ENCODE measurements at places on chromosomes 6 and 20.

DNA sequence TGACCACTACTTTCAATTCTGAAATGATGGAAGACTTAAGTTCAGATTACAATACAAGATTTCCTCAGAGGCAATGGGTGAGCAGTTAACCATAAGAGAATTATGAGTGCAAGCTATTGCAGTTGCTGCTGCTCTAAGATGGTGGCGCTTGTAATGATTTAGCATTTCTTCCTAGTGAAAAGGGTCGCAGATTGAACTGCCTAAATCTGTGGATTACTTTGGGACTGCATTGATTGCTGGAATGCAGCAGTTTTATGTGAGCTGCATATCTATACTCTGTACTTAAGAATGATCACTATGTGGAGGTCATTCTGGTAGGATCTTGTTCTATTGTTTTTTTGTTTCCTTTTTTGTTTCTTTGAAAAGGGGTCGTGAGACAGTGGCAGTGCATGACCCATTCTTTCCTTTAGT, 5.3 kb downstream of the SCAF8 start:
- no peak for DNase-seq

- DNase-seq, result no peak
Measured at GRCh38 chr20:58192567-58192966, 35.9 kb downstream of the ANKRD60 start.

DNA sequence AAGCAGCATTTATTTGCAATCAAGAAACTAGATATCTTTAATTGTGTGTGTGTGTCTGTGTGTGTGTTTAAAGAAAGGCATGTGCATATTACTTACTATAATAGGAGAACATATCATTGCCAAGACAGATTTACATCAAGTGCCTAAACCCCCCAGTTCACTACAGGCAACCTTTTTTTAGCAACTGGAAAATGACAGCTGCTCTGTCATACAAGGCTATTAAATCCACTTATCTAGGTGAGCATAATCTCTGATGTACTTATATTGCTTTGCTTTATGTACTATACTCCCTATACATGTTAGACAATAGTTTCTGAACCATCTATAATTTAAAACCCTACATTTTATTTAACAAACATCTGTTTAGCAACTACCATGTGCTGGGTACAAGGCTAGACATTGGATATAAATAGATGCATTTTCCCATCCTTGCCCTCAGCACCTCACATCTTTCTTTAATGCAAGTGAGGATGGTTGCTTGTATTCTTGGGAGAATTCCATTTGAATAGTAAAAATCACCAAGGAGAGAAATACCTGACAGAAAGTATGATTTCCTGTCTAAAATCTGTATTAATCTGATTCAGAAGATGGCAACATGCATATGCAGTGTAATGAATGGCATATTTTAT, 398.3 kb downstream of the LAMA2 start:
- no peak for DNase-seq

- DNase-seq, result no peak
Measured at GRCh38 chr6:117130125-117130524, 135.2 kb upstream of the VGLL2 start.

- no peak for DNase-seq
Measured at GRCh38 chr6:14804785-14805210, 441.1 kb upstream of the JARID2 start.
